Fibroblast of lung (primary cell): ENCODE measurements at places on chromosomes 13 and 19. TPM values are rescaled to one million over a fixed set of nuclear protein-coding genes. Genes with fewer than 3 reads are reported as not detected.

DNA sequence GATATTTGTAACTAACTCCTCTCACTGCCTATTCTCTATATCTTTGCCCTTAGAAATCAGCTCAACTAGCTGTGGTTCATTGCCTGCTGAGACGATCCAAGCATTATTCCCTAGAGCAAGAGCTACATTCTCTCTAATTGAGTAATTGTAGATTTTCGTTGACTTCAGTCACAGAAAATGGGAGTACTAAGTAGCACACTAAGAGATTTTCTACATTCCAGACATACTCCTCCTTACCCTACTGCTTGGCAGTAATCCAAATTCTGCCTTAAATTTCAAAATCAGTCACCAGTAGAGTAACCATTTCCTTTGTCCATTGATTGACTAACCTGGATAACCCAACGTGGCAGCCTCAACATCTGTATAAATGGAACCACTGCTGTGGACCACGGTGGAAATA, 1786.8 kb downstream of the SLITRK5 start:
- DNase-seq: peak; percentile 55

- no peak for DNase-seq
These were observed 979.7 kb upstream of the SLC10A2 start for GRCh38 chr13:104045907-104046306.

- DNase-seq: no peak
These were observed 821.8 kb upstream of the PCDH9 start for GRCh38 chr13:68051910-68052309.

DNA sequence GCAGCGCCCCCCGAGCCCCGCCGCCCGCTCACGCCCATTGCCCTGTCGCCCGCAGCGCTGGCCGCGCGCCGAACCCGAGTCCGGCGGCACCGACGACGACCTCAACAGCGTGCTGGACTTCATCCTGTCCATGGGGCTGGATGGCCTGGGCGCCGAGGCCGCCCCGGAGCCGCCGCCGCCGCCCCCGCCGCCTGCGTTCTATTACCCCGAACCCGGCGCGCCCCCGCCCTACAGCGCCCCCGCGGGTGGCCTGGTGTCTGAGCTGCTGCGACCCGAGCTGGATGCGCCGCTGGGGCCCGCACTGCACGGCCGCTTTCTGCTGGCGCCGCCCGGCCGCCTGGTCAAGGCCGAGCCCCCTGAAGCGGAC, 518 bp downstream of the KLF2 start:
- no peak for DNase-seq

- DNase-seq: no peak
These were observed 26.0 kb upstream of the UBAC2 start for GRCh38 chr13:99174533-99175100.

GRCh38 chr13:85076343-85076742, 722.9 kb downstream of the SLITRK6 start:
- no peak for DNase-seq

- DNase-seq: no peak
These were observed 1.7 kb upstream of the LYL1 start for GRCh38 chr19:13104360-13104847.

- no peak for DNase-seq
These were observed 8.3 kb upstream of the TUBGCP3 start for GRCh38 chr13:112596235-112596634.

DNA sequence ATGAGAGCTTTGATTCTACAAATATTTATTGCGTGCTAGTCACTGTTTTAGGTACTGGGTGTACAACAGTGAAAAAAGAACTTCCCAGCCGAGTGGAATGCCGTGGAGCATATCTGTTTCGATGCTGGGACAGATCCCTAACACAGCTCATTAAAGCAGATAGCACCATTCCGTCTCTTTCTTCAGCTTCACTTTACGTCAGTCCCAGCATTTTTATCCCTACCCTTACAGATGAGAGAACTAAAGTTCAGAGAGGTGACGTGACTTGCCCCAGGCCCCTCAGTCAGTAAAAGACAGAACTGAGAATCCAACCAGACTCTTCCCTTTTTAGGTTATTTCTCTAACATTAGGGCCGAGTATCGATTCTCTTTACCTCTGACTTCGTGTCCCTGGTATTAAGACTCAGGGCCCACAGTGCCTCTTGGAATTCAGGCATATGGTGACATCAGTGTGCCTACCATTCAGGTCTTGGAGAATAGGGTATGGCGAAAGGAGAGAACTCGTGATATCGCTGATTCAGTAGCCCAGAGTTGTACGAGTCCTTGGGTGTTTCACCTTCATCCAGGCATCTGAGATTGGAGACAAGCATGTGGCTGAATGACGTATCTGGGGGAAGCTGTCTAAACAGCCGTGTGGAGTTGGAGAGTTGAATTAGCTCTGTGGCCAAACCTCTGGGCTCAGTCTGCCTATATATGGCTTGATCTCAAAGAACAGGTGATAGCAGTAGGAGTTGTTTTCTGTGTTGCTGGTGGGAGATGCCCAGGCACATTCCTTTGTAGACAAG, 27.1 kb downstream of the ACTN4 start:
- DNase-seq: peak; percentile 36

GRCh38 chr19:53872762-53873161, 5.1 kb downstream of the MYADM start:
- DNase-seq: no peak

GRCh38 chr19:17184371-17184841, 30.8 kb upstream of the USE1 start:
- no peak for DNase-seq

GRCh38 chr19:1069009-1069779, 2.2 kb downstream of the ARHGAP45 start:
- DNase-seq: no peak

DNA sequence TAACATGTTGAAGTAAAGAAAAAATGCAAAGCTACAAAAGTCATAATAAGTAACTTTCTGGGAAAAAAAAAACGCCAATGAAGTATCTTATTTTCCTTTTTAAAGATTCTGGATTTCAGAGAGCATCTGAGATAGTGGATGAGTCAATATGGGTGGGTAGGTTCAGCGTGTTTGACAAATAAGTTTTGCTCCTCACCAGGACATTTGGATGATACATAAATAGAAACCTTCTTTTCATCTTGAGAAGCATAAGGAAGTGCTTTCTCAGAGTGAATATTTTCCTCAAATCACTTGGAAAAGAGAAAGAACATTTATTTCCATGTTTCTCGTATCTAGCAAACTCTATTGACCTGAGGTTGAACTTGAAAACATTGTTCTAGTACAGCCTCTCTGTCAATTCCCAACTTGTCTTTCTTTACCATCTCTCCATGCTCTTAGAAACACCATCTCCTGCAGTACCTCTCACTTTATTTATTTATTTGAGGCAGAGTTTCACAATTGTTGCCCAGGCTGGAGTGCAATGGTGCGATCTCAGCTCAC, 463.2 kb downstream of the KLF5 start:
- no peak for DNase-seq

DNA sequence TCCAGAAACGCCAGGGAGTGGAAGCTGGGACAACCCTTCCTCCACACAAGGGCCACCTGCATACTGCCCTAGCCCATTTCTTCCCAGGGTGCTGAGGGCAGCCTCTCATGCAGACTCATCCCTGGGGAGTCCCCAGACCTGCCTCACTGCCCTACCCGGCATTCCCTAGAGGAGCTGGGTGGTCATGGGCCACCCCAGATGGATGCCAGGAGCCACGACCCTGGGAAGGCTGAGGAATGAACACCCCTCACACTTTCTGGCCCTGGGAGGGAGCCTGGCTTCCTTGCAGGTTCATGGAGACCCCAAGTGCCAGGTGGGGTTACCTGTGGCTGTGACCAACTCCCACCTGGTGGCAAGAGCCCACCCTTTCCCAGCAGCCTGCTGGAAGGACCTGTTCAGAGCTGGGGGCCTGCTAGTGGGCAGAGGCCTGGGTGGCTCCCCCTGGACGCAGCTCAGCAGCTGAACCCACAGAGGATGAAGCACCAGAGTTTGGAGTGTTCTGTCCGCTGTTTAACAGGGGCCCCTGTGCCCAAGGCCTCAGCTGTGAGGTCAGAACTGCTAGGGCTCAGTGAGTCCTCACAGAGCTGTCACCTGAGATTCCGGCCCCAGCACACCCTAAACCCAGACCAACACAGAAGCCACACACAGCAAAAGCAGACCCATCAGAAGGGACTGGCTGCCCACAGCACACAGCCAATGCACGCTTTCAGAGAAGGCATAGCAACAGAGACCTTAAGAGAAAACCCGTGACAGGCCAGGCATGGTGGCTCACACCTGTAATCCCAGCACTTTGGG, 6.6 kb downstream of the ACP4 start:
- DNase-seq: no peak

DNA sequence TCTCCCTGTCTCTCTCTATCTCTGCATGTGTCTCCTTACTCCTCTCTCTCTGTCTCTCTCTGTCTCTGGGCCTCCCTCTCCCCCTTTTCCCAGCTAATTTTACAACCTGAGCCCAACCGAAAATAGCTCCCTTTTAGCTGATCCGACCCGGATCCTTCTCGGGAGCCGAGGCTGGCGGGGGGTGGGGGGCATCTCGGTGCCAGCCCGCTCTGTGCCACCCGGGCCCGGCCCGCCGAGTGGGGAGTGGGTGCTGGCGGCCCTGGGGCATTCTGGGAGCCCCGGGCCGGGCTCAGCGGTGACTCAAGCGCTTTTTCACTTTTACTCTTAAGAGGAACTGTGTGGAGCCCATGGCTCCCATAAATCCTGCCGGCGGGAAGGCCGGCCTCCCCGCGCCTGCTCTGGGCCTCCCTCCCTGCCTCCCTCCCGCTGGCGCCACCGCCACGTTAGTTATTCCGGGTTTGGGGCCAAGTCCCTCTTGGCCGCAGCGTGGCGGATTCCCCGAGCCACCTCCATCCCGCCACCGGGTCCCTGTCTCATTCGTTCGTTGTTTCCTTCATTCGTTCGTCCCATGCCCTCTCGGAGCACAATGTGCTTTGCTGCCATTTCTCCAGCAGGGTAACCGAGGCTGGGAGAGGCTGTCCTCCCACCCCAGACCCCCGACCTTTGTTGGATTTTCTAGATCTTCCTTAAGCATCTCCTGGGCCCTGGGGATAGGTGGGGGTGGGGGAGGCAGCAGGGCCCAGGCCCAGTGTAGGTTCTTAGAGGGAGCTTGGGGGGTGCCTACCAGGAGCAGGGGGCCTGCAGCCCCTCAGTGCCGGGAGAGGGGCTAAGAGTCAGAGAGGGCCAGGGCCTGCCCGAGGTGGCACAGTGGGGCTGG, 3.2 kb downstream of the NFIC start:
- peak; percentile 60 for DNase-seq

- peak; percentile 96 for DNase-seq
These were observed 298.8 kb downstream of the SHISA2 start for GRCh38 chr13:25752957-25753551.

DNA sequence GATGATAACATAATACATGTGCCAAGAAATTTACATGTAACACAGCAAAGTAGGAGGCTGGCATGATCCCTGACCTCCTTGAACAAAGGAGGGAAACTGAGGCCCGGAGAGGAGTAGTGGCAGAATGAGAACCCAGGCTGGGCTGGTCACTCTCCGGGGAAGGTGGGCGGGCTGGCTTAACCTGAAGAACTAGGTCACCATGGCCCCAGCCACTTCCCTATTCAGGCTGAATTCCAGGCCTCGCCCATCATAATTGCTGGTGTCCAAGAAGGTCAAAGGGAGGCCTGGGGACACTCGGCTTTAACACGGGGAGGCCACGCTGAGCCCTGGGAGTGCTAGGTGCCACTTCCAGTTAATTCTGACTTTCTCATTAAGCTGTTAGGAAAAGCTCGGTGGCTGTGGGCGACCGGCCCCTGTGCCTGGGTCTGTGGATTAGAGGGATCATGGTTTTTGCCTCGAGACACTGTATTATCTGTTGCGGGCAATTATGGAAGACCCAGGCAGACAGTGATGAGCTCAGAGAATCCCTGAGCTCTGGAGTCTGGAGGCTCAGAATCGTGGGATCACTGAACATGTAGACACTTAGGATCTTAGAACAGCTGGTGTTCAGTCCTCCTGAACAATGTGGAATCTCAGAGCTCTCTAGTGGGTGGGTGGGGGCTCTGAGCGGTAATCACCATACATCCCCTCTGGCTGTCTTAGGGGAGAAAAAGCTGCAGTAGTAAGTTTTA, 5.0 kb upstream of the TINCR start:
- DNase-seq: no peak

DNA sequence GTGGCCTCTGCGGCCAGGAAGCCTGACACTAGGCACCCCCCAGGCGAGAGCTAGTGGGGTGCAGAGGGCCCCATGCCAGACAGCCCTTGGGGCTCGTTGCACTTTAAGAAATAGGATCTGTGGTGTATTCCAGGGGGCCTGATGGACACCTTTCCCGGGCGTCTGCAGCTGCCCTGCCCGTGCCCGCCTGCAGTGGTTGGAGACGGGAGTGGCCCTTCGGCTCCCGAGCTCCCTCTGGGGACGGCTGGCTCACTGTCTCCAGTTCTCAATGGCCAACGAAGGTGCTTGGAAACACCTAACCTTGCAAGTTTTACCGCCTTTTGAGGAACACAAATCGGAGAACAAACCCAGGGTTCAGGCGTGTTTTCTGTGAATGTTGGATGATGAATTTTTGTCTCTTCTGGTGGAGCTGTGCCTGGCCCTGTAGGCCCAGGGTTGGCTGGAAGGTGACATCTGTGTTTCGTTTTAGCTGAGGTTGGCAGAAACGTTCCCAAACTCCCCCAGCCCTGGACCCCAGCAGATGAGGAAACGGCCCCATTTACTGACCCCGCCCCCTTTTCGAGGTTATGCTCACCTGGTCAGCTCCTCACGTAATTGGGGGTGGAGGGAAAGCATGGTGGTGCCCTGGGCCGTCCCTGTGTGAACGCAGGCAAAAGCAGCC, 17.4 kb upstream of the NPAS1 start:
- no peak for DNase-seq

DNA sequence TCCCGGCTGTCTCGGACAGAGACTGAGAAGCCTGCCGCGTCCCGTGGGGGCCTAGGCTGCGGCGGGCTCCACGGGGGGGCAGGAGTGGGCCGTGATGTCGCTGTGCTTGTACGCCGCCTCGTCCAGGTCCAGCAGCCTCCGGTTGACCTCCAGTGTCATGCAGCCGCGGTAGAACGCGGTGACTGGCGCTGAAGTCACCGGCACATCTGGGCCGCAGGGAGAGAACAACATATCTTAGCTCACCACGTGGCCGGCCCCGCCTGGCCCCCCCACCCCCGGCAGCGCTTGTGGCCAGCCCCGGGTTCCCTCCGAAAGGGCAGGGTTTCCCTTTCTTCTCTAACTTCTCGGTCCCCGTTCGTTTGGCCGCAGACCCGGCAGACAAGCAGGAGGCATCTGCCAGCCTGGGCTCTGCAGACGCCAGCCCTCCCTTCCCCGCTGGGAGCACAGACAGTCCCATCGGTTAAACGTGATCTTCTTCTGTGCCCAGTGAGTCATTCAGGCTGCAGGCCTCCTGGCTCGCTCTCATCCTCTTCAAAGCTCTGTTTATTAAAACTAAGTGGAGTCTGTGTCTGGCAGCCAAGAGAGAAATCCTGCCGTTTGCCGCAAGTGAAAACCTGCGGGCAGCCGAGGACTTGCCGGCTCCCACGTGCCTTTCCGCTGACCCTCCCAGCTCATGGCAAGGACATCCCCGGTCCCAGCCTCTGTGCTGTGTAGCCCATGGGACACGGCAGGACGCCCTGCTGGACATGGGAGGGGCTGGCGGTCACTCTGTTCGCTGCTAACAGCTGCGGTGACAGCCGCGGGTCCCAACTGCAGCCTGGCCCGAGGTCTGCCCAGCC, 42.8 kb downstream of the GAS6 start:
- peak; percentile 98 for DNase-seq

HOMER3 gene
- total RNA-seq: 60.1 and 70.2 TPM in 2 replicates

RASGRP4 gene
- total RNA-seq: not detected in 2 replicates

C13orf42 gene
- total RNA-seq: not detected in 2 replicates

MEGF8 gene
- 27.6 and 32.1 TPM in 2 replicates for total RNA-seq

DKKL1 gene
- 0.26 TPM in 1 of 2 replicates, not detected in the other for total RNA-seq

SRRM5 gene
- total RNA-seq: under 0.01 TPM in 1 of 2 replicates, not detected in the other

TSC22D1 gene
- total RNA-seq: 57.8 and 97.6 TPM in 2 replicates

CD177 gene
- total RNA-seq: under 0.01 and 0.33 TPM in 2 replicates

MBD3L2 gene
- total RNA-seq: not detected in 2 replicates

PBX4 gene
- 1.5 and 1.7 TPM in 2 replicates for total RNA-seq

KISS1R gene
- total RNA-seq: not detected in 2 replicates

PDE4A gene
- total RNA-seq: 3.1 and 4.1 TPM in 2 replicates

KLK10 gene
- not detected in 2 replicates for total RNA-seq
